ENCODE measurements at places on chromosomes 12 and 14.
A peak's percentile ranks its signal among the peaks of the same experiment; 100 is the strongest.

GRCh38 chr14:87251011-87251410 is 742.0 kb downstream of the GALC start:
- ATAC-seq: no peak

DNA sequence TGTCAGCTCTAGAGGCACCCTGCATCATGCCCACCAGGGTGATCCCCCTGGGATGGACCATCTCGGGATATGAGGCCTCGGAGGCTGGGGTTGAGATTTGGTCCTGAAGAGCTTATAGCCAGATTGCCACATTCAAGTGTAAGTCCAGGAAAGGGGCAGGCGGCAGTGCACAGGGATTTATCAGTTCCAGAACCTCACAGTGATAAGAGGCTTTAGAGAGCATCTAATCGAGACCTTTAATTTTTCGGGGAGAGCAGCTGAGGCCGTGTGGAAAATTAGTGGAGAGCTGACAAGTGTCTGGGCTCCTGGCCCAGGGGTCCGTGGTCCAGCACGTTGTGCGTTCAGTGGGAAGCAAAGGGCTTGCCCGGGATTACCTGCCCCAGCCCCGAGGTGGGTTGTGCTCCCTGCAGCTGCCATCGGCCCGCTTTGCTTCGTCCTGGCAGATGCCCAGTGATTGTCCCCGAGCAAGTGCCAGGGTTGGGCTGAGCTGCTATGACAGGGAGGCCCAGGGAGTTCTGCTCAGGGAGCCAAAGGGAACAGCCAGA is 52.1 kb downstream of the C14orf132 start:
- ATAC-seq: no peak

GRCh38 chr12:642633-643474 is 20.4 kb downstream of the NINJ2 start:
- peak; percentile 63 for ATAC-seq

GRCh38 chr12:121970581-121971300 is 50.9 kb upstream of the BCL7A start:
- ATAC-seq: no peak

DNA sequence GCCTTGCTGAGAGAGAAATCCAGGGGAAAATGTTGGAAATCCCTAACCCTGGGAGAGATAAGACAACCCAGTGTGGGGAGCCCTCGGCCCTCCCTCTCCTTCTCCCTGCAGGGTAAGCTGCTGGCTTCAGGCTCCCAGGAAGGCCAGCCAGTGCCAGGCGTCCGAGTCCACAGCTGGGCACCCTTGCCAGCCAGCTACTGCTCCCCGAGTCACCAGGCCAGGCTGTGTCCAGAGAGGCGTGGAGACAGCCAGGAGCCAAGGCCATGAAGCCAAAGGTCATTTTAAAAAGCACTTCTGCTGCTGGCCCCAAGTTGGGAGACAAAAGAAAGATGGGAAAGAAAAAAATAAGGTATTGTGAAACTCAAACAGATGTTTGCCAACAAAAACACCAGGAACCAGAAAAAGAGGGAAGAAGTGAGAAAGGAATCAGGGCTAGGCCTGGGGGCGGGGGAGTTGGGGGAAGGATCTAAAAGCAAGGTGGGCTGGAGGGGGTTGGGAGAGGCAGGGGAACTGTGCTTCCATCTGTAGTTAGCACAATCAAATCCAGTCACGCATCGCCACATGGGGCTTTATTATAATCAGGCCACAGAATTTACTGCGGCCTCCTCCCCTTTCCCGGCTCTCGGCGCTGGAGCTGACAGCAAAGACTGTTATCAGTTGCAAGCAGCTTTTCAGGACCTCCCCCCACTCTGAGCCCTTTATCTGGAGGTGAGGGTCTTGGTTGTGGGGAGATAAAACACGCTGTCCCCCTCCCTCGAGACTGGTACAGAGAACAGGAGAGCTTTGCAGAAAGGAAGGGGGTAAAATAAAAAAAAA is 33.5 kb downstream of the RBM19 start:
- no peak for ATAC-seq

Data from activated CD4-positive, CD25-positive, alpha-beta regulatory T cell treated with anti-CD3 and anti-CD28 coated beads, Interleukin-2, amount 50 U/mL, for 24 hours (primary cell).